ENCODE measurements at places on chromosomes 2 and 18. TPM values are rescaled to one million over a fixed set of nuclear protein-coding genes. Genes with fewer than 3 reads are reported as not detected.

SRD5A2 gene
- polyA plus RNA-seq = not detected

ASB18 gene
- not detected for polyA plus RNA-seq

EN1 gene
- 4.1 TPM for polyA plus RNA-seq

COL4A4 gene
- polyA plus RNA-seq = 0.66 TPM

C2orf66 gene
- polyA plus RNA-seq = 0.25 TPM

ENOSF1 gene
- polyA plus RNA-seq = 18.0 TPM

DNA sequence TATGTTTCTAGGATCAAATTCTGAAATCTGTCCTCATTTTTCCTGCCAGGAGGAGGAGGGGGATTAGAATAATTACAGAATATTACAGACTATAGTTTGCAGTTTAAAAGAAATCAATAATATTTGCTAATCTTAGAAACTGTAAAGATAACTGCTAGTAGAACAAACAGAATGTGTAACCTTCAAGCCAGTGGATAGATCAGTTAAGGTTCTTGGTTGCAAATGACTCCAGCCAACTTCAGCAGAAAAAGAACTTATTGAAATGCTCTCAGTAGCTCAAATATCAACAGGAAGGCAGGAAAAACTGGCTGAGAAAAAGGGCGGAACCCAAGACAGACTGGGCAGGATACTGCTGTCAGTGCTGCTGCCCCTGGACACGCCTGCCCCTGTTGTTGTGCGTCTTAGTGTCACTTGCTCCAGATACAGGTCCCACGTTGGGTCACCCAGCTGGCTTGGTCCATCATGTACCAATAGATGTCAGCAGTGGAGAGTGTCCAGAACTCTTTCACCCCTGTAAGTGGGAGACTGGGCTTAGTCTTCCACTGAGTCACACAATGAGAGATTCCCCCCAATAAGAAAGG is 10.2 kb downstream of the NMUR1 start:
- H3K27ac ChIP-seq = no peak overlapping the region
- no peaks in the 10 kb centered on the region for H3K27me3 ChIP-seq
- DNase-seq = no peak
- peaks cover 9% of the 10 kb centered on the region for H3K4me1 ChIP-seq
- H3K36me3 ChIP-seq = no peaks in the 10 kb centered on the region

GRCh38 chr18:76620321-76621170 is 125.5 kb upstream of the ZNF516 start:
- peak; percentile 88 for DNase-seq
- H3K4me3 ChIP-seq = peak overlapping the region; percentile 67

DNA sequence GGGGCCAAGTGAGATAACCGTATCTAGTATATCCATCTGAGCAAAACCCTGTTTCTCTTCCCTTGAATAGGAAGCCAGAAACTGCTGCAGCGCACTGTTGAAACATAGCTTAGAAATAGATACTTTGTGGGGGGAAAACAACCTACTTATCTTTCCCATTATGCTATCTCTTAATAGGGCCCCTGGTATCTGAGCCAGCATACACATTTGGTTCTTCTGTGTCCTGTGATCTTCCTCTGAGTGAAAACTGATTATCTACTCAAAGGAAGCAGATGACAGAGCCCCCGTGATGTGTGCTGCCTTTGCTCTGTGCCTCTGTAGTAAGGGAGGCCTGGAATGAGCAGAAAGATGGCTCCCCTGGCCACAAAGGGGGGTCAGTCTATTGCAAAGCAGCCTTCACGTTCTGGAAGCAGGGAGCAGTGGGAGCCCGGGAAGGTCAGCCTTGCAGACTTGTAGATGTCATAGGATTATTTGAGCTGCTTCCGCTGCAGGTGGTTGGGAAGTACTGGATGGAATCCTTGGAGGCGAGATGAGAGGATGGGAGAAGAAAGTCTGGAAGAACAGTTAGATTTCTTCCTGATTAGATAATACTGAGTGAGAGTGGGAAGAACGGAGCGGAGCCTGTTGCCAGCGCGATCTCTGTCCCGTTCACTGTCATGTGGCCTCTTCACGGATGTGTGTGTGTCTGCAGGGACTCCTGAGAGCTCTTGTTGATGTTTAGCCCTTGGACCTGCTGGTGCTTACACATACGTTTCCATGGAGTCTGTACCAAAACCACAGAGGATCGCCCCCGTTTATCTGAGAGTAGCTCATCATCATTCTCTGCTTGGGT is 150.1 kb downstream of the AGAP1 start:
- no peaks in the 10 kb centered on the region for H3K36me3 ChIP-seq
- peak; percentile 79 for DNase-seq
- no peaks in the 10 kb centered on the region for H3K27me3 ChIP-seq
- no peak overlapping the region for H3K27ac ChIP-seq

GRCh38 chr18:12295389-12296086 is 12.5 kb upstream of the TUBB6 start:
- DNase-seq = no peak
- H3K4me1 ChIP-seq = peaks cover 11% of the 10 kb centered on the region
- H3K27ac ChIP-seq = peak overlapping the region; percentile 24
- no peaks in the 10 kb centered on the region for H3K27me3 ChIP-seq
- no peaks in the 10 kb centered on the region for H3K36me3 ChIP-seq
- H3K4me3 ChIP-seq = no peak overlapping the region

GRCh38 chr2:27765621-27766286 is 5.8 kb upstream of the MRPL33 start:
- no peak overlapping the region for H3K27ac ChIP-seq
- H3K27me3 ChIP-seq = no peaks in the 10 kb centered on the region
- H3K4me1 ChIP-seq = peaks cover 25% of the 10 kb centered on the region
- H3K4me3 ChIP-seq = no peak overlapping the region

Measured in GM23248 (cell line).